ENCODE measurements at places on chromosomes 11 and 22.

GRCh38 chr11:120137611-120138521, at the start of gene TRIM29:
TSS of gene TRIM29 (minus strand) at chr11:120138113. CDS start at chr11:120138031, 82 bp downstream.
- DNase-seq, result no peak

- DNase-seq, result no peak
Measured at GRCh38 chr11:64842366-64842759, 2.1 kb downstream of the CDC42BPG start.

- no peak for DNase-seq
Measured at GRCh38 chr11:134566311-134566710, 154.3 kb upstream of the B3GAT1 start.

DNA sequence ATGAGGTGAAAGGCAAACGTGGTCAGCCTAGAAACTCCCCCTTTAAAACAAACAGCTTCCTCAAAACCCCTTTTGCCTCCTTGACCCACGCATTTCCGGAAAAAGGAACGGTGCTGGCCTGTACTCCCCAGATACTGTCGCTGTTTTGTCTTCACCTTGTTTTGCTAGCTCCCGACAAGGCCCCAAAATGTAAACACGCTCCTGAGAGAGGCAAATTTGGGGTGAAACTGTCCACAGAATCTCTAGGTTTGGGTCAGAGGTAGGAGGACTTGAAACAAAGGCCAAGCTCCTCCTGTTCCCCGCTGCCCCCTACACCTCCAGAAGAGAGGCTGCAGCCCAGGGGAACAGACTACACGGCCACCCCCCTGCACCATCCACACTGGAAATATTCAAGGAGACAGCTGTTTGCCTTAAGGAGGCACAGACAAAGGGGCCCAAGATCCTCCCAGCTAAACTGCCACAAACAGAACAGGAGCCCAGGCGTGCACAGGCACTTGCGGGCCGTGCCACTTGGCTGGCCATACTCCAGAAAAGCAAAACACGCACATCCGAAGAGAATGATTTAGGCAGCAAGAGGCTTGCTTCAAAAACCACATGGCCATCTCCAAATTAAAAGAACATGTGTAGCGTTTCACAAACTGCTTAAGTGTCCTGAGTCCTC, 160.5 kb upstream of the GRK3 start:
- DNase-seq, result peak; percentile 46

GRCh38 chr22:46517255-46517761, 20.1 kb downstream of the CELSR1 start:
- no peak for DNase-seq

DNA sequence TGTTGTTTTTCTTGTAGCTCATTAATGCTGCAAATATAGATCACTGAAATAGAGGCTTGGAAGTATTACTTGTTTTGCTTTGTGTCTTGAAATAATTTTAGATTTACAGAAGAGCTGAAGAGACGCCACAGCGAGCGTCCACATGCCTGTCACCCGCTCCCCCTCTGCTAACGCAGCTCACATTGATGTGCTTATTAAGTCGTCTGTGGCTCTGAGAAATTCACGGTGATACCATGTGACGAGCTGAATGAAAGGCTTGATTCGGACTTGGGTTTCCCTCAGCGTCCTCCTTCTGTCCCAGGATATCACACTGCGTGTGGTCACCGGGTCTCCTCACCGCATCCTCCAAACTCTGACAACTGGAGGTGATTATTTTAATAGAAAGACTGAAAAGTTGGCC, 365.4 kb downstream of the BRD1 start:
- DNase-seq, result no peak
